ENCODE measurements at places on chromosomes 5 and 9.

DNA sequence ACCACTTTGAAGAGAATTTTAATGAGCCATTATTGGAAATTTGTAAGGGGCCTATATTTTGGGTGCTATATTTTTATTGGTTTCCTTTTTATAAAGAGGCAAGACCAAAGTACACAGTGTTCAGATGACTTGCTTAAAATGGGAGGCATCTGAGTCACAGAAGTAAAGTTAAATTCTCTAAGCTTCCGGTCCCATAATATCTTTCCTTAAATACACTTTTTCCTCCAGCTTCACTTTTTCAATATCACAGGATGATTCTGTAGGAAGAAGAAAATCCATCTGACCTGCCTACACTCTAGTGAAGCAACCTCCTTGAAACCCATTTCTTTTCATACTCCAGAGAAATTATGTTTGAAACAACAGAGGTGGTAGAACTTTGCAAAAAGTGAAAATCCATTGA, 274.0 kb downstream of the PIK3R1 start:
- DNase-seq: no peak

DNA sequence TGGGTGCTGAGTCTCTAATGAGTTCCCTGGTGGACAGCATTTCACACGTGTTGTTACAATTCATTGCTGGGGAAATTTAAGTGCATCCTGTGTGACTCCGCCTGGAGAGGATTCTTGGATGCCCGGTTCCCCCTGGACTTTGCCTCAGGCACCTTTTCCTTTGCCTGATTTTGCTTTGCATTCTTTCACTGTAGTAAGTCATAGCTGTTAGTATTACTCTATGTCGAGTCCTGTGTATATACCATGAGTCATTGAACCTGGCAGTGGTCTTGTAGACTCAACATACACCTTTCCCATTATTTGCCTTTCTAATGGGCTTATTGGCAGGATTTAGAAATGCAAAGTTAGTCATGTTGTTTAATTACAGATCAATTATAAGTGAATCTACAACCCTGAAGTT, 81.9 kb upstream of the DHFR start:
- no peak for DNase-seq

- DNase-seq: no peak
Measured at GRCh38 chr5:141763541-141763940, 81.5 kb upstream of the ARAP3 start.

GRCh38 chr5:137621861-137622823, 113.7 kb downstream of the KLHL3 start:
- no peak for DNase-seq

- DNase-seq: peak; percentile 48
Measured at GRCh38 chr9:86098824-86099700, at the start of gene GOLM1. Gene GOLM1, minus strand, starts transcription at chr9:86099558. Its CDS starts 20,238 bp downstream, at chr9:86079320.

DNA sequence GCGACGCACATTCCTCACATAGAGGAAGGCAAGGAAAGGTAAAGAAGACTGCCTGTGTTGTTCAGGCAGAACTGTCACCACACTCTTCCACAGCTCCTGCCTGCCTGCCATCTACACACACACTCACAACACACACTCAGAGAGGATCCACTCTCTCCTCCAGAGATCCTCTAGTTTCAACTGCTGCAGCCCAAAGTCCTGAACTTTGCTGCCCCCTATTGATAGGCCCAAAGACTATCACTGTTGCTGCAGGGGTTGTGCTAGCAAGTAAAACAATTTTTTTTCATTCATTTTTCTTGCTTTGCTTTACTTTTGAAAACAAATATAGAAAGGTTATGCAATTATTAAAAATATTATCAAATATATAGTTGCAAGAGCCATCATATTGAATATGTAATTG, 5.9 kb upstream of the CFAP90 start:
- no peak for DNase-seq

DNA sequence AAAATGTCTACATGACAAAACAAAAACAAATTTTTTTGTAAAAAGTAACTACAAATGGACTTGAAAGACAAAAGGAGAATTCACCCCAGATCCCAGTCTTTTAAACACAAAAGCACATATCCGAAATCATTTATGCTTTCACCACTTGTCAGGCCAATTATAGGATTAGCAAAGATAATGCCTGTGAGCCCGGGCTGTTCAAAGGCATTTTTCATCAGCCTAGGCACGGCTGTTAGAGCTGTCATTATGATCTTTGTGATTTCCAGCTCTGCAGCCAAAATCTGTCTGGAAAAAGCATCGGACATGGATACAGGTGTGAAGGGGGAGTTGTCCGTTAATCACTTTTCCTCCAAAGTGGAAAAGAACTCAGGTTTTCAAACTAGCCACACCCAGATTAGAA, 23.6 kb upstream of the RAB14 start:
- DNase-seq: no peak

GRCh38 chr5:124162767-124163532, 583.5 kb downstream of the ZNF608 start:
- no peak for DNase-seq

GRCh38 chr9:127919253-127919815, 2.5 kb upstream of the ST6GALNAC4 start:
- no peak for DNase-seq

- DNase-seq: no peak
Measured at GRCh38 chr9:94612071-94612470, 18.4 kb upstream of the FBP2 start.

DNA sequence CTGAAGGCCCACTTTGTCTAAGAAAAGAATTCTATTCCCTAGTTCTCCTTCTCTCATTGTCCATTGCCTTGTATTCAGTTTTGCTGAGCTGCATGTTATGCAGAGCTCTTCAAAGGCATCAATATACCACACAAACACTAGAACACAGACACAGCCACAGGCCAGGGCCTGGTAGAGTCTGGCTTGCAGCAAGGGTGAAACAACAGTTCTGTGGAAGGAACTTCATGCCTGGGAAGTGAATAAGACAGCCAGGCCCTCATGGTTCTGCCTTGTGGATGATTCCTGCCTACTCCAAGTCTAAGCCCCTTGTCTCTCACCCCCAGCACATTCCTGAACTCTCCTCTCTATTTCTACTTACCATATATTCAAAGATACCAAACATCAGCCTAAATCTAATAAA, 30.8 kb downstream of the KLHL3 start:
- DNase-seq: no peak

- no peak for DNase-seq
Measured at GRCh38 chr5:168404365-168404764, 81.9 kb upstream of the RARS1 start.

GRCh38 chr9:98191671-98192502, 550 bp downstream of the CORO2A start:
- no peak for DNase-seq
